Activated T-helper 1 cell treated with anti-CD3 and anti-CD28 coated beads, Interleukin-12 subunit alpha, Interleukin-12 subunit beta, Interleukin-2, Interleukin-4 antibody, amounts not matched to agents 30 ng/mL and 10 ng/mL and 1 ng/mL, durations not matched to agents 14 hours and 24 hours and 36 hours (primary cell): ENCODE measurements at places on chromosomes 6 and 20. TPM values are rescaled to one million over a fixed set of nuclear protein-coding genes. Genes with fewer than 3 reads are reported as not detected.
A peak's percentile ranks its signal among the peaks of the same experiment; 100 is the strongest.

- DNase-seq = no peak
These were observed 122.8 kb downstream of the CLVS2 start for GRCh38 chr6:123118811-123119210.

GRCh38 chr6:145539831-145540230 is 195.5 kb downstream of the EPM2A start:
- DNase-seq = no peak

The FAM210B gene
- total RNA-seq = 6.2 and 6.9 TPM in 2 replicates

DNA sequence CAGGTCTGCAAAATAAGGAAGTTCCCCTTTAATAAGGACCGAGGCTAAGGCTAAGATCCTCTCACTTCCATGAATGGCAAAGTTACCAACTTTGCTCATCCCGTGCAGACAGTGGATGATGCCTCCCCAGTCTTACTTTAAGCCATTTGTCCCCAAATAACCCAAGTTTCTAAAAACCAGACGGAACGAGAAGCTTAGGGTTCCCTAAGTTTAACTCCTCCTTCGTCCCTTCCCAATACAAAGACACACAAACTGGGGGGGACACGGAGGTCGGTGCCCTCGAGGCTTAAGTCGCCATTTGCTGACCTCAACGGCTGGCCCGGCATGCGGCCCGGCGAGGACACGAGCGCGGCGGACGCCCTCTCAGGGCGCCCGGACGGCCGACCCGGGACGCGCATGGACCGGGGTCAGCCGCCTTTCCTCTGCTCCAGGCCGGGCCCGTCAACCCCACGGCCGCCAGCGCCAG is 527 bp downstream of the FBXO30 start:
- DNase-seq = no peak

- DNase-seq = no peak
These were observed 84.3 kb downstream of the PFDN4 start for GRCh38 chr20:54292185-54292584.

The KPNA5 gene
- 6.1 and 7.6 TPM in 2 replicates for total RNA-seq

GRCh38 chr20:57078116-57078515 is 188.3 kb downstream of the BMP7 start:
- no peak for DNase-seq

The HLA-DPA1 gene
- total RNA-seq = 61.0 and 66.7 TPM in 2 replicates

DNA sequence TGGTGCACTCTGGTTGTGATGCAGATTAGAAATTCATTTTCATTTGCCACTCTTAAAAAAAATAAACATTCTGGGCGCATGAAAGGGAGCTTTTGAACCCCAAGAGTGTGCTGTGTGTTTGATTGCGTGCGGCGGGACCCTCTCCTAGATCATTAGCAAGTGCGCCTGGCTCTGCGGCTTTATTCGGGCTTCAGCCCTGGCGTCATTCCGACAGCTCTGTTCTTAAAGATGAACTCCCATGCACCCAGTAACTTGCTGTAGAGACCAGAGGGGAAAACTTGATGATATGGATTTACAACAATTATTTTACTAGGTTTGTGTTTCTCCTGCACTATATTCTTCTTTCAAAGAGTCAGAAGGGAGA is 48.9 kb upstream of the ARMC2 start:
- no peak for DNase-seq

DNA sequence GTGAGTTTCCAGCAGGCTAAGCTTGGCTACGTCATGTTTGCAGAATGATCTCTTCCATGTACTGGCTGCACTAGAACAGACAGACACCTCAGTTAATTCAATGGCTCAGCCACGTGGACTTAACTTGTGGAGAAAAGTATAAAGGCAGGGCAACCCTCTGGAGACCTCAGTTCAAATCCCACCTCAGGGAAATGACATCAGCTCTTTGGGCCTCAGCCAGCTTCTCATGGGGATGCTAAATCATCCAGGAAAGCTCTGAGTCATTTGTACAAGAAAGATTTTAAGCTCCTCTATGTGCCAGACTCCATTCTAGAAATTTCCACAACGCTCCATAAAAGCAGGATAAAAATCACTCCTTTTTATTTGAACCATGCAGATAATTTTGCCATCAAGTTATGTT is 128.5 kb upstream of the SALL4 start:
- no peak for DNase-seq

The GABRR1 gene
- total RNA-seq = not detected in 2 replicates

DNA sequence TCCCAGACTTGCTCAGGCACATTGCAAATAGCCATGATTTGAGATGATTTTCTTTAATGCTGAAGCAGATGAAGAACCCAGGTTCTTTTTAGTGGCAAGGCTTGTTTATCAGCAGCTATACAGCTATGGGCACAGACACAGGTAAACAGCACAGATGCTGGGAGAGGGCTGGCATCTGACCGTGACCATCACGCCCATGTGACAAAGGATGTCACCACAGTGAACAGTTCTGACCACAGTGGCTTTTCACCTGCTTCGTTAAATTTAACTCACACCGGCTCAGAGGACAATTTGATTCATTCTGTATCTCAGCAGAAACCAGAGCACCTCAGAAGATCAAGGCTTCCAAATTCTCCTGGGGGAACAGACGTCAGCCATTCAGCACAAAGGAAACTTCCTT is 142.6 kb downstream of the CDH26 start:
- no peak for DNase-seq

- no peak for DNase-seq
These were observed 30.0 kb downstream of the MAP3K5 start for GRCh38 chr6:136762022-136762975.

The HSPA1L gene
- total RNA-seq = 2.2 and 2.9 TPM in 2 replicates

The ZCCHC3 gene
- total RNA-seq = 25.9 TPM in 2 replicates

- no peak for DNase-seq
These were observed 93.2 kb downstream of the FOXF2 start for GRCh38 chr6:1482381-1483166.

DNA sequence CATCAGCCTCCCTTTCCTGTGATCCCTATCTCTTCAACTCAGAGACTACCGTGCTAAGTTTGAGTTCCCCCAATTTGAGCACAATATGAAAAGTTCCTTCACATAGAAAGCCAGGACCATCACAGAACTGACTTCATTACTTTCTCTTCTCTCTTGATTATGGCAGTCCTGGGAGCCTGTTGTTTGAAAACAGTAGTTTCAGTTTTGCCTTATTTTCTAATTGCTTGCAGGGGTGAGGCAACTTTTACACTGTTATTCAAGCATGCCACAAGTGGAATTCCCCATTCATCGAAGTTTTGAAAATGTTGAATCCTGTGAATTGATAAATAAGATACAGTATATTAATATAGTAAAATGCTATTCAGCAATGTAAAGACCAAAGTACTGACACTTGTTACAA is 569.7 kb upstream of the MARCKS start:
- no peak for DNase-seq

DNA sequence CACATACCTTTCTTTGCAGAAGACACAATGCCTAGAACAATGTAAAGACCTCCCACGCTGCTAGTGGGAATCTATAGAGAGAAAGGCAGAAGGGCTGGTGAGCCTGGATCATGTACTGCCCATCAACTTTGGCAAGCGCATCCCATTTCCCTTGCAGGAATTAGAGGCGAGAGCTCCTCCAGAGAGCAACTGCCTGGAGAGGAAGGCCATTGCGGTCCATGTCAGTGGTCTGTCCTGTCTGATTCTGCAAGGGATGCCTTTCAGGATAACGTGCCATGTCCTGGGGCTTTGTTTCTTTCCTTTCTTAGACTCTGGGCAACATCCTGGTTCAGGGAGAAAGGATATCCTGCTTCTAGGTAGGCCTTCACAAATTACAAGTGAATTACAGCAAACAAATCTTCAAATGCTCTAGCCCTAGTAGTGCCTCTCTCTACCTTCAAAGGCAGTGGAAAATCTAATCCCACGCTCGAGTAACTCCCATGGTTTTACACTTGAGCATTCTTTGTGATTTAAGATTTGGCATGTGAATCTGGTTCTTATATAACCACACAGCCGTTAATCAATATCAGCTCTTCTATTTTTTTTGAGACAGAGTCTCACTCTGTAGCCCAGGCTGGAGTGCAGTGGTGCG is 38.5 kb downstream of the GCNT2 start:
- no peak for DNase-seq

The SRSF6 gene
- 207 and 219 TPM in 2 replicates for total RNA-seq

DNA sequence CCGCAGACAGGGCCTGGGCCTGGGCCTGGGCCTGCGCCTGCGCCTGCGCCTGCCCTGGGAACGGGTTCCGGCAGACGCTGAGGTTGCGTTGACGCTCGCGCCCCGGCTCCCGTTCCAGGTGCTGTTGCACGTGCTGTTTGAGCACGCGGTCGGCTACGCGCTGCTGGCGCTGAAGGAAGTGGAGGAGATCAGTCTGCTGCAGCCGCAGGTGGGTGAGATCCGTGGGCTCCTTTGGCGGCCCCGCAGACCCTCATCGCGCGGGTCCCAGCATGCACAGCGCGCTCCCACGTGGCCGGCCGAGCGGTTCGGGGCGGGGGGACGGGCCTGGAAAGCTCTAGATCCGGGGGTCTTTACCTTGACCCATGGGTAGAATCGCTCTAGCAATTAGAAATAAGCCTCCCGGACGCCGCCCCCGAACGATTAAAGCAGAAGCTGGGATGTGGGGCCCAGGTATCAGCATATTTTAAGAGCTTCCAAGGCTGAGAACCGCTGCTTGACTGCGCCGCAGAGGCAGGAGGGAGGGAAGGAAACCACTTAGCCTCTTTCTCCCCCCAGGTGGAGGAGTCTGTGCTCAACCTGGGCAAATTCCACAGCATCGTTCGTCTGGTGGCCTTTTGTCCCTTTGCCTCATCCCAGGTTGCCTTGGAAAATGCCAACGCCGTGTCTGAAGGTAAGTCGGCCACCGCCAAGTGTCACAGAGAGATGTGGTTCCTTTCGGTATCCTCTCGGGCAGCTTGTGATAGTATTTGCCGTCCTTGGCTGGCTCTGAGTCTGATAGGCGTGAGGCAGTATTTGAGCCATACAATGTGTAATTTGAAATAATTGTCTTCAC is 508 bp downstream of the NOP56 start:
- no peak for DNase-seq

DNA sequence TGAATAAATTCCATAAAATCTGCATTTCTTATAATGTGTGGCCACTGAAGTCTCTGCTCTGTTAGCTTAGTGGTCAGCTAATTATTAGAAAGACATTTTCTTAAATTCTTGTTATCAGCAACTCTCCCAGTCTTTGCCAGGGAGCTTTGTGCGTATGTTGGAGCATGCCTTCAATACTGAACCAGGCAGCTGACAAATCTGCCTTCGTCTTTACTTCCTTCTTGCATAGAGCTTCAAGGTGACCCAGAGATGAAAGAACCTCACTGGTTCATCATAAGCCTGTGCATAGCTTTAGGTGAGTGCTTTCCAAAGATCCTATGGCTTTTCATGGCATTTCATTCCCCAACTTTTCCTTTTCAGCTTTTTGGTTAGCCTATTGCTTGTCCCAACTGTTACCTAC is 43.0 kb upstream of the NELFCD start:
- DNase-seq = no peak

DNA sequence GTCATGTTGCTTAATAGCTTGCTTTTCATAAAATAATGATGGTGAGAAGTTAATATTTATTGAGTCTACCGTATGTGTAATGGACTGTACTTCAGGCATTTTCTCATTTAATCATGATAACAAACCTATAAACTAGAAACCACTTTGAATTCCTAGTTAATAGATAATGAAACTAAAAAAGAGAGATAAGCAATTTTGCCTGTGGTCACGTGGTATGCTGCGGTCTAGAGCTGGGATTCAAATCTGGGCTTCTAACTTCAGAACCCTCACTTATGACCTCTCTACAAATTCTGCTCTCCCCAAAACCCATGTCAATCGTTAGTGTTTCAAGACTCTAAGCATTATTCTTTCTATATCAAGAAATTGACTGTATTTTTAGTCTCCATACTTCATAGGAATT is 700.7 kb downstream of the PRKN start:
- DNase-seq = no peak

The C20orf141 gene
- total RNA-seq = not detected in 2 replicates

GRCh38 chr20:34585019-34585418 is 26.5 kb downstream of the MAP1LC3A start:
- no peak for DNase-seq

DNA sequence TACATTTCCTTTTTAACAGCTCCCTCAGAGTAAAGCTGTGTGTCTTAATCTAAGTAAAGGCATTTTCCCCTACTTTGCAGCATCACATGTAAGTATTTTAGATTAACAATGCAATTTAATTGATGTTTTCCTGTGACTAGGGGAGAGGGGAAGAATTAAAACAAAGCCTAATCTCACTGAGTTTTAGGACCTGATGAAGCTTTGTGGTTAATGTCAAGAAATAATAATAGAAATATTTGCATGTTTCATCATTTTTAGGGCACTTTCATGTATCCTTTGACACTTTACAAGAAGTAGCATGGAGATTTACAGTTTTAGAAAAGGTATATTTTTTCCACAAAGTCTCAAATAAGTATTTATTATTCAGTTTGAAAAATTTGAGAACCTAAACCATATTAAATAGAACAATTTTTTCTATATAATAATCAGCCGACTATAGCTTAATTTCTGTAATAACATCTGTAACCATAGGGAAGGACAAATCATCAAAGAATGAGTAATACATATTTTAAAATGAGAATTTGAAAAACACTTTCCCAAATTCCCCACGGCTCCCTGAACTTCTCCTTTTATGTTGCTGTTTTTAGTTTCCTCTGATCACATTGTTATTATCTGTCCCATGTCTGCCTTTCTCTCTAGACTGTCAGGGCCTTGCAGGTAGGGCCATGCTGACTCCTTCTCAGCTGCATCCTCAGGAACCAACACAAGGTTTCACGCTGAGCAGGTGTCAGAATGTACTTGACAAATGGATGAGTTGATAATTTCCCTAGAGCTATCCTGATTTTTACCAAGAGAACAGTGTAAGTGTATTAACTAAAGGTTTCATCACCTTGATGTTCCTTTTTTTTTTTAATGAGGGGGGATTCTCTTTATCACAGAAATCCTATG is 338.1 kb downstream of the SYNE1 start:
- DNase-seq = no peak

DNA sequence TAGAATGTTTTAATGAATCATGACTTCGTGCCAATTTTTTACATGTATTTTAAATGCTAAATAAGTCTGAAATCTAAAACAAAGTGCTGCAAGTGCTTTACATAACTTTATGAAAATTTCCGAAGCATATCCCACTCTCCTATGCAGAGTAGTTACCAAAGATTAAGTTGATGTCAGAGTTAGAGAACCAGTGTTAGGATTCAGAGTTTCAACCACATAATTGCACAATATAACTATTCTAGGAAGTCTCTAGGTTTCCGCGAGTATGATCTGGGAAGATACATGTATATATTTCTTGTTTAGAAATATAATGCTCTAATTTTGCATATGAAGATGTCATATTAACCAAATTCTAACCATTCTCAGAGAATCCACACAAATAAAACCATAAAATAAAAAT is 74.8 kb downstream of the ASCC3 start:
- DNase-seq = no peak

GRCh38 chr20:51531712-51532456 is 10.6 kb downstream of the NFATC2 start:
- no peak for DNase-seq

- DNase-seq = peak; percentile 21
These were observed 109.1 kb downstream of the TSHZ2 start for GRCh38 chr20:53080969-53081871.

DNA sequence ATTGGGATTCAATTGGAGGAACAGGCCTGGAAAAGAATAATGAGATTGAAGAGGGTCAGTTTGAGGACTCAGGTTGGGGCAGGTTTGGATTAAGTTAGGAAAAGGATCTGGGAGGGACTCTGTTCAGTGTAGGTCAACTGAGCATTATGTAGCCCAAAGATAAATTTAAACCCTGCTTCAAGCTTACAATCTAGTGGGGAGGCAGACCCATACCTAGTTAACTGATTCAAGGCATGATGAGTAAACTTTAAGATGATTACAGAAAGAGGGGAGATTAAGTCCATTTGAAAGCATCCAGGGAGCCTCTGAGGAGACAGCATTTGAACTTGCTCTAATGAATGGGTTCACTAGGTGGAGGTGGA is 11.4 kb upstream of the LTA start:
- DNase-seq = no peak

The PPP1R16B gene
- total RNA-seq = 139 and 143 TPM in 2 replicates
